ENCODE measurements at places on chromosomes 13 and 19. TPM values are rescaled to one million over a fixed set of nuclear protein-coding genes. Genes with fewer than 3 reads are reported as not detected.

HTR2A gene
- 0.71 TPM for polyA plus RNA-seq

CYP2S1 gene
- 5.7 TPM for polyA plus RNA-seq

ZNF813 gene
- 5.8 TPM for polyA plus RNA-seq

SH2D3A gene
- polyA plus RNA-seq = 8.5 TPM

ERICH6B gene
- polyA plus RNA-seq = 3.1 TPM

NCR1 gene
- 1.8 TPM for polyA plus RNA-seq

MATK gene
- 2.7 TPM for polyA plus RNA-seq

ONECUT3 gene
- polyA plus RNA-seq = 0.06 TPM

GRCh38 chr13:79194272-79194671 is 211.8 kb downstream of the RBM26 start:
- no peak for DNase-seq

DNA sequence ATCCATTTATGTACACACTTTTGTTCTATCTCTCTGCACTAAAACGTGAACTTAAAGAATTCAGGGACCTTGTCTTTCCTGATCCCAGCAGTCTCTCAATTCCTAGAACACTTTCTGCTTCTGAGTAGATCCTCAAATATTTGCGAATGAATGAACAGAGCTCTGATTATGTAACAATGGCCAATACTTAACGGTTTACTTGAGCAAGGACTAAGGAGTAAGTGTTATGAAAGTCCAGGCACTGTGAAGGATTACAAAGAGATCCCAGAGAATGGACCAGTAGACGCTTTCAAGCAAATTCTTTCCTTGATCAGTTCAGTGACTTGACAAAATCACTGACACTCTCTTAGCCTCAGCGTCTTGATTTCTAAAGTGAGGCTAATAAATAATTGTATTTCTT is 514.5 kb upstream of the KLHL1 start:
- no peak for DNase-seq

- no peak for DNase-seq
These were observed 16.1 kb upstream of the NANOS3 start for GRCh38 chr19:13860679-13861391.

DNA sequence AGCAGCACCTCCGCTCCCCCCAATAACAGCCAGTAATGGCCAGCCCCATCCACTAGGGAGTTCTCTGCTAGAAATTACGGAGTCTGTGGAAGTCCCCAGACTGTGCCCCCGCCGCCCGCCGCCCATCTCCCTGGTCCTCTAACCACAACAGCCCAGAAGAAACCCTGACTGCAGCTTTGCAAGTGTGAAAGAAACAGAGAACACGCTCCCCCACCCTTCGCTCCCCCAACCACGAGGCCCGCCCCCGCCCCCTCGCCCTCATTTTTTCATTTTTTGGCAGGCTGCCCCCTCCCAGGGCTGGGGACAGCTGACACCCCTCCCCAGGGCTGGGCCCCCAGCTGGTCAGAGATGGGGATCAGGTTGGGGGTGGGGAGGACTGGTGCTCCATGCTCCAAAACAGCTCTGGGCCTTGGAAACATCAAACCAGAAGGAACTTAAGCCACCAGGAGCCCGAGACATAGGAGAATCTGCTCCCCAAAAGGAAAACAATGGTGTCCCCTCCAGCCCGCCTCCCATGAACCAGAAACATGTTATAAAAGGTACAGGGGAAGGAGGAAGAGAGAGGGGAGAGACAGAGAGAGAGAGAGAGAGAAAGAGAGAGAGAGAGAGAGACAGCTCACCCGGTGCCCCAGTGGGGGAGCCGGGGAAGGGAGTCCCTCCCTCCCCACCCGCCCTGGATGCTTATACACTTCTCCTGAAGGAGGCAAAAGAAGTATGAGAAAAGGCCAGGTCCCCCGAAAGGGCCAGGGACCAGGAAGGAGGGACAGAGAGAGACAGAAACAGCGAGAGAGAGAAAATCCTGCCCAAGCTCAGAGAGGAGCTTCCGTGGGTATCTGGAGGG is 29.8 kb upstream of the ASF1B start:
- no peak for DNase-seq

DNA sequence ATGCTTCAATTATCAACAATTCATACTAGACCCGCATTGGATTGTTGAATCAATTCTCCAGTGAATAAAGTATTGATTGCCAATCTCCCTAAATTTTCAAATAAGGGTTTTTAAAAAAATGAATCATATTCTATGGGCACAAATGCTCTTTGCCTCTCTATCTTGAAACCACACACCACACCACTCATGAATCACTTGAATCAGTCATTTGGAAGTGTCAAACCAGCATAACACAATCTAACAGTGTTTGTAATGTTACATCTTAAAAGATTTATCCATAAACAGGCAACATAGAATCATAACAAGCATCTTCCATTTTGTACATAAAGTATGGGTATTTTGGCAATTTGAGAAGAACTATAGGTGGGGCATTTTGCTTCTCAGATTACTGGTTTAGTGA is 219.5 kb upstream of the MIR17HG start:
- no peak for DNase-seq

- DNase-seq = no peak
These were observed 44.8 kb downstream of the BRD4 start for GRCh38 chr19:15287496-15287895.

GRCh38 chr19:16064209-16064889 is 11.9 kb upstream of the TPM4 start:
- DNase-seq = no peak

- no peak for DNase-seq
These were observed 166.6 kb downstream of the KLF12 start for GRCh38 chr13:73967397-73968165.

GRCh38 chr19:41457241-41457640 is 14.3 kb downstream of the ERICH4 start:
- no peak for DNase-seq

- no peak for DNase-seq
These were observed 8.4 kb upstream of the LRG1 start for GRCh38 chr19:4548238-4548584.

DNA sequence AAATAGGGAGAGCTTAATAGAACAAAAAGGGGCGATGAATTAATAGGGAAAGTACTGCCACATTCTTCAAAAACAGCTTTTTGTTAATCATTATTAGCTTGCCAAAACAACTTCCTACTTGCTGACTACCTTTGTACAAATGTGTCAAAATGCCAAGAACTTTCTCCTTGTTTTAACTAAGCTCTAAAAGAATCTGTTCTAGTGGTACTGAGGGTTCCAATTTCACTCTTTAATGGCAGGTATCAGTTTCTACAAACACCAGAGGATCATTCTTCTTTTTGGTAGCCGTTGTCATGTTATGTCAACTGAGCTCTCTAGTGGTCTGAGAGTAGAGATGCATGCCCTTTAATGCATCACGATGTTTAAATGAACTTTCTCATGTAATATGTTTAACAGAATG is 29.4 kb upstream of the FBXL3 start:
- no peak for DNase-seq

DNA sequence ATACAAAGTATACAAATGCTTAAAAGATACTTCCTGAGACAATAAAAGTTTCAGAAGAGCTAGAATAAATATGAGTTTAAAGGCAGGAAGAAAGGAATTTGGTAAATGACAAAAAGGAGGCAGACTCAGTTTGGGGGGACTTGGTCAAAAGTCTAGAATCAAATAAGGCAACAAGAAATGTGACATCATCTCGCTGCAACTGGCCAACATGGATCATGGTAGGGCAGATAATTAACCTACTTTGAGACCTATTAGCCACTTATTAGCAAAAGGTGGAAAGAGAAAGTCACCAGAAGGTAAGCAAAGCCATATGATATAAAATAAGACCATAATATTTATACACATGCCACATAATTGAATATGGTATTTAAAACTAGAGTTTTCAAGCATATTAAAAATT is 5.3 kb downstream of the USP12 start:
- DNase-seq = no peak

- no peak for DNase-seq
These were observed 9.8 kb downstream of the DDX39A start for GRCh38 chr19:14409146-14410023.

- DNase-seq = no peak
These were observed 786.2 kb downstream of the PCDH9 start for GRCh38 chr13:66443926-66444325.

- no peak for DNase-seq
These were observed 11.7 kb upstream of the OVOL3 start for GRCh38 chr19:36099166-36099785.

GRCh38 chr13:47184321-47184720 is 287.5 kb upstream of the HTR2A start:
- no peak for DNase-seq

DNA sequence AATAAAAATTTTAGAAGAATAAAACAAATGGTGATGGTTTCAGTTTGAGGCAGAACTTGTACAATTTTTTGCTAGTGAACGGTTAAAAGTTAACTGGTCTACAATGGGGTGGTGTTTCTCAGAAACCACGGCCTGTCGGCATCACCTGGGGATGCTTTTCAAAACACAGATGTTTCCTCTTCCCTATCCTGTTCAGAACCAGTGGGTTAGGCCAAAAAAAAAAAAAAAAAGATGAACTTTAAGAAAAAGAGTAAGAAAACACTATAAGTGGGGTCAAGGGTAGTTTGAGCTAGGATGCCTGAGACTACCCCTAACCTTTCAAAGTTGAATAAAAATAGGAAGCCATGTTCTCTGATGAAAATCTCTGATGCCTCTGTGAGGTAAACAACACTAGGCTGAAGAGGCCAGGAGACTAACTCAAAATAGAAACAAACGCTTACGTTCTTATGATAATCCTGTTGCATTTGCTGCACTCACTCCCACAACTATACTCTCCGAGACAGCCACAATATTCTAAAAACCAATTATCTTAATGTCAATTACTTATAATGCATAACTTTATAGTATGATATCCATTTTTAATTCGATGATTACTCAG is 3.3 kb downstream of the MTIF3 start:
- no peak for DNase-seq

GRCh38 chr13:92255526-92255925 is 857.1 kb downstream of the GPC5 start:
- peak; percentile 65 for DNase-seq

GRCh38 chr13:42814868-42815267 is 33.5 kb downstream of the FAM216B start:
- DNase-seq = peak; percentile 11

- DNase-seq = no peak
These were observed 10.2 kb upstream of the EBPL start for GRCh38 chr13:49701491-49701890.
